ENCODE measurements at places on chromosomes 5 and 9.
A peak's percentile ranks its signal among the peaks of the same experiment; 100 is the strongest.

DNA sequence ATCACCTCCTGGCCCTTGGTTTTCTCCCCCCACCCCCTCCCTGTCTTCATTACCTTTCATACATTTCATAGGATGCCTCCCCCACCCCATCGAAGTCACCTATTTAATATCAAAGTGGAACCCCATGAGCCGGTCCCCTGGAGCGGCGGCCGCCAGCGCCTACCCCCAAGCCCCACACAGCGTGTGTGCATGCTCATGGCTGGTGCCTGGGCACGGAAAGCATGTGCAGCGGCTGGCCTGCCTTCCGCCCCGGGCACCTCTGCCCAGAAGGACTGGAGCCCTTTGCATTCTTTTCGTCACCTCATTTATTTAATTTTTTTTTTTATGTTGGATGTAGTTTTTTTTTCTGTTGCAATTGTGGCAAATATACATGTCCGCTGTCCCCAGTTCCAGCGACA, 116.2 kb downstream of the WNK2 start:
- no peak for DNase-seq

- DNase-seq, result peak; percentile 22
Measured at GRCh38 chr9:123337971-123338370, 18.0 kb upstream of the CRB2 start.

DNA sequence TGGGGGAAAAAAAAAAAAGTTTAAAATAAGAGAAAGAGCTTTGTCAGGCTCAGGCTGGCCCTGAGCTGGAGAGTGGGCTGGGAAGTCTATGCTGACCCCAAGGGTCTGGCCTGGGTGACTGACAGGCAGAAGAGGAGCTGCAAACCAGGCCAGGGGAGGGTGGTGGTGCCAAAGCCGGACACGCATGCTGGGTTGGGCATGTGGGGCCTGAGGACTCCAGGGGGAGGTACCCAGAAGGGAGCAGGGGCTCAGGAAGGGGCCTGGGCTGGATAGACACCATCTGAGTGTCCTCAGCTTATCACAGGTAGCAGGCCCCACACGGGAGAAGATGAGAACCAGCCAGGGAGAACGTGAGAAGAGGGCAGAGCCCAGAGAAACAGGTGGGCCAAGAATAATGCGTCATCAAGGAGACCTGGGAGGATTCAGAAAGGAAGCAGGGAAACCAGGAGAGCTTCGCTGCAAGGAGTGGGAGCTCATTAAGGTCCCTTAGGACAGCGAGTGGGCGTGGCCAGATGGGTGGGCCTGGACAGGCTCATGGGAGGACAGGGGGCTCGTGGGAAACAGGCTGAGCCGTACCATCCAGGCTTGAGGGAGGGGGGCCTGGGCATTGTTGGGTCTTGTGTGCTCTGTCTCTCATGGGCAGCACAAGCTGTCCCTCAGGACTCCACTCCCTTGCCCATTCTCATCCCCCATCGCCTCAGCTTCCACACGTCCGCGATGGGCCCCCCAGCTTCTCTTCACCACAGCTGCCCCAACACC, 16.0 kb downstream of the TMOD1 start:
- DNase-seq, result no peak

- no peak for DNase-seq
Measured at GRCh38 chr5:95554331-95554646, 488 bp downstream of the SKIC3 start.

DNA sequence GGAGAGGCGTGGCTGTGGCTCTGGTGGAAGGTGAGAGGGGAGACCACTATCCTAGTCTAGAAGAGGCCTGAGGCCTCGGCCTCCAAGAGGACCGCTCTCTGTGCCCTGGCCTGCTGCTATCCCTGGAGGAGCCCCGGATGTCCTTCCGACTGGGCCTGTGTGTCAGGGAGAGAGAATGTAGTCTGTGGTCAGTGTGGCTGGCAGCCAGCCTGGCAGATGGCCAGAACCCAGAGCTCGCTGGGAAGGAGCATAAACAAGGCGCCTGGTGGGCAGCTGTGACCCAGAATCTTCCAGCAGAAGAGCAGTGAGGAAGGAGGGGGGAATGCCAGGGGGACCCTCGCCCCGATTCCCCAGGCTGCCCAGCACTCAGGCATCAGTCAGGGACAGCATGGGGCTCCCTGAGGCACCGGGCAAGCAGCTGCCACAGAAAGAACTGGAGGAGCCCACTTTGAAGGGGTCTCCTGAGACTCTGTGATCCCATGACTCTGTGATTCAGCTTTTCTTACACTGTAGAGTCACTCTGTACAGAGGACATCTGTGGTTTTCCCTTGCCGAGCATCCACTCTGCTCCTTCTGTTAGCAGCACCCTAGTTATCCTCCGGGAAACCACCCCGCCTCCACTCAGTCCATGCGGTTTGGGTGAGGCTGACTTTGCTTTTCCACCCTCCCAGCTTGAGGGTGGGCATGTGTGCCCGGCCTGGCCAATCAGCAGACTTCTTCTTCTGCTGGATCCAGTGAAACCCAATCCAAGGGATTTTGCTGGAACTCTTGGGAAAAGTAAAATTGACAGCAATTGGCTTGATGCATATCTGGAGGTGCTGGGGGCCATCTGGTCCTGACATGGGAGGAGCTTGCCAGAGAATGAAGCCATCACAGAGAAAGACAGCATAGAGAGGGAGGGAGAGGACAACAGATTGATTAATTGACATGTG, 46.2 kb upstream of the PWWP2A start:
- no peak for DNase-seq

- no peak for DNase-seq
Measured at GRCh38 chr5:94700592-94700991, 82.1 kb downstream of the SLF1 start.

- no peak for DNase-seq
Measured at GRCh38 chr5:6633469-6634245, 417 bp downstream of the SRD5A1 start.

- DNase-seq, result no peak
Measured at GRCh38 chr5:173315495-173316338, 12.5 kb downstream of the STC2 start.

DNA sequence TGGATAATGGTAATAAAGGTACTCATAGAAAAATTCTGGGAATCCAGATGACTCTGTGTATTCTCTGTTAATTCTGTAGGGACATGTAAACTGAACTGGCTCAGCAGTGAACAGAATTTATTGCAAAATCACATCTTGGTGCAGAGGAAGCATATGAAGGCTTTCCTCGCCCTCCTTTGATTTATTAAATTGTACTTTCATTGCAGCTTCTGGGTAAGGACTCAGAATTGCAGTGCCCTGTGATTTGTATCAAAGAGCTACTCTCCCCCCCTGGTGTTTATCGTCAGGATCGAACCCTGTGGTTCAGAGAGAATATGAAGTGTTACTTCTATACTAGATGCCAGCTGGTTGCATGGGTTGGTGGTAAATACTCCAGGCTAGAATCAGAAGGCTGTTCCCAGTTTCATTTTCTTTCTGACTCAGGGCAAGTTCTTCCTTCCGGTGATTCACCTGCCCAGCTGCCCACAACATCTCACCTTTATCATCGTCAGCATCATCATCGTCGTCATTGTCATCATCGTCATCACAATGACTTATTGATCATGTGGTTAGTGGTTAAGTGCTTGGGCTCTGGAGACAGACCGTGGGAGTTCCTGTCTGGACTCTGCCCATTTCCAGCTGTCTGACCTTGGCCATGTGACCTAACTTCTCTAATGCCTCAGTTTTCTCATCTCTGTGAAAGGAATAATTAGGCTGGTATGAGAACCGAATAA, 238.8 kb downstream of the ARHGAP26 start:
- DNase-seq, result peak; percentile 85

DNA sequence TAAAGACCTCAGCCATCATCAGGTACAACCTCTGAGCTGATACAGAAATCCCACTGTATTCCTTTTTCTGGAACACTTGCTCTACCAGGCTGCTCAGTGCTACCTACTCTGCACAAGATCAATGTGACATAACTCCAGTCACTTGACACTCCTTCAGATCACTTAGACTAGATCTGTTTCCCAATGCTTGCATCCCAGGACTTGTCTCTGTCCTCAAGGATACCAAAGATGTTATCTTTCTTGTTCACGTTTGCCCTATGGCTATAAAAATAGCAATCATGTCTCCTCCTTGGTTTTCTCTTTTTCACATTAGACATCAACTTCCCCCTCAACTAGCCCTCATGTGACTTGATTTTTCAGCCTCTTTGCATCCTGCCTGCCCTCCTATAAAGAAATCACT, 188.1 kb upstream of the PTGER4 start:
- DNase-seq, result no peak

GRCh38 chr9:706073-706472, 135.4 kb upstream of the DMRT1 start:
- no peak for DNase-seq

GRCh38 chr9:95366731-95367325, 49.3 kb upstream of the FANCC start:
- no peak for DNase-seq

GRCh38 chr9:101165131-101165530, 136.6 kb downstream of the PLPPR1 start:
- no peak for DNase-seq

DNA sequence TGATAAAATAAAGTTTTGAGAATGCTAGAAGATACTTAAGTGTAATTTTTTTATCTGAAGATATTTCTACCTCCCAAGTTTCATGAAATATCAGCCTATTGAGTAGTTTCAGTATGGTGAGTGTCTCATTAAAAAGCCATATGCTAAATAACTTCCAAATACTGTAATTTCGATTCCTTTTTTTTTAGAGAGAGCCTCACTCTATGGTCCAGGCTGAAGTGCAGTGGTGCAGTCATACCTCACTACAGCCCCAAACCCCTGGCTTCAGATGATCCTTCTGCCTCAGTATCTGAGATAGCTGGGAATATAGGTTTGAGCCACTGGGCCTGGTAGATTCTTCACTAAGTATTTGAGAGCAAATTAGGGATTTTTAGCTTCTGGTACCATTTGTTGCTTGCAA, 24.5 kb downstream of the CDC42SE2 start:
- DNase-seq, result no peak

GRCh38 chr9:13369431-13369830, 89.9 kb upstream of the MPDZ start:
- DNase-seq, result no peak

- DNase-seq, result no peak
Measured at GRCh38 chr5:157387683-157388093, 72.3 kb upstream of the NIPAL4 start.

GRCh38 chr9:17532461-17532860, 46.4 kb upstream of the SH3GL2 start:
- no peak for DNase-seq

DNA sequence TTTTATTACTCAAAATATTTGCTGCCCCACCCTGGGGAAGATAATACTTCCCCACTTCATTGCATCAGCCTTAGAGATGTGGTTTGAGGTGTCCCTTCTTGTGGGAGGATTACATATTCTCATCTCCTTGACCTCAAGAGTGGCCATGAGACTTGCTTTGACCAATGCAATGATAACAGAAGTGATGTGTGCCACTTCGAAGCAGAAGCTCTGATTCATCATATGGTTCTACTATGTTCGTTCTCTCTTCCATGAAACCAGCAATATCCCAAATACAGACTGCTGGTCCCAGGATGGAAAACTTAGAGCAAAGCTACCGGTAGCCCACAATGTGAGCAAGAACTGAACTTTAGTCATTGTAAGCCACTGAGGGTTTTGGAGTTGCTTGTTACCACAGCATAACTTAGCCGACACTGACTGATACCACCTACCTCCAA, 92.0 kb downstream of the THBS4 start:
- DNase-seq, result peak; percentile 34

DNA sequence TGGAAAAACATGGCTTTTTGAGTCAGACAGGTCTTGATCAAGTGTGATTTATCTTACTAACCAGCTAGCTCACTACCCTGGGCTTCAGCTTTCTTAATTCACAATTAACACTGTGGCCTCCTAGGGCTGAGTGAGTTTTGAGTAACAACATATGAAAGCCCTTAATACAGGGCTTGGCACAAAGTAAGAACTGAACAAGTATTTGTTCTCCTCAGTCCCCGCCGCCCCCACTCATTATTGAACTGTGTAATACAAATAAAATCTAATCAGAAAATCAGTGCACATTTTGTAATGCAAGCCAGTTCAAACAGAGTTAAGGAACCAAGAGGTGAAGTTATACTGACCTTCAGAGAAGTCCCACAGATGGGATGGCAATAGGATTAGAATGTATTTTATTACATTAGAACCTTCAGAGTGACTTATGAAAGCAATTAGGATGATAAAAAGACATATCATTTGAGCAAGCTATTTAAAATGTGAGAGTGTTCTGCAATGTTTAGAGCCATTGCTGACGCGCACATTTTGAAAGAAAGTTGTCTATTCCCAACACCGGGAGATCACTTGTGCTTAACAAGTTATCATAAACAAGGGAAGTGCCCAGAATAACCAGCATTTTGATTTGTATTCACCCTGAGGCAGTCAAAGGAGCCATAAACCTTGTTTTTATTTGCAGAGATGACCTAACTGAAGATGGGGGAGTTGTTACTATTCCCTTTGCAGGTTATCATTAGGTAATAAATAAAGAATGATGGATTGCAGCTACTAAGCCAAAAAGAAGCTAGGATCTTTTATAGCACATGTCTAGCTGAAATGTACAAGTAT, 19.4 kb downstream of the ADAMTS16 start:
- DNase-seq, result no peak

DNA sequence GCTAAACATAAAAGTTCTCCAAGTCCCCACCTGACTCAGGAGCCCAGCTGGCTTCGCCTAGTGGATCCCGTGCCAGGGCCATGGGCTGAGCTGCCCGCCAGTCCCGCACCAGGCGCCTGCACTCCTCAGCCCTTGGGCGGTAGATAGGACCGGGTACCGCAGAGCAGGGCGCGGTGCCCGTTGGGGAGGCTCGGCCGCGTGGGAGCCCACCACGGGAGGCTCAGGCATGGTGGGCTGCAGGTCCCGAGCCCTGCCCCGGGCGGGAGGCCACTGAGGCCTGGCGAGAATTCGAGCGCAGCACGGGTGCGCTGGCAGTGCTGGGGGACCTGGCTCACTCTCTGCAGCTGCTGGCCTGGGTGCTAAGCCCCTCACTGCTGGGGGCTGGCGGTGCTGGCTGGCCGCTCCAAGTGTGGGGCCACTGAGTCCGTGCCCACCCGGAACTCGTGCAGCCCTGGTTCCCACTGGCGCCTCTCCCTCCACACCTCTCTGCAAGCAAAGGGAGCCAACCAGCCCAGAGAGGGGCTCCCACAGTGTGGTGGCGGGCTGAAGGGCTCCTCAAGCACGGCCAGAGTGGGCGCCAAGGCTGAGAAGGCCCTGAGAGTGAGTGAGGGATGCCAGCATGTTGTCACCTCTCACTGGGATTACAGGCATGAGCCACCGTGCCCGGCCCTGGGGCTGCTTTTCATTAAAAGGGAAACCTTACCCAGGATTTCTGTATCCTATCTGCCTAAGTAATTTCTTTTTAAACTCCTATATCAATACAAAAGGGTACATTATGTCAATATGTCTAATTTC, 9.7 kb upstream of the SPZ1 start:
- DNase-seq, result no peak

- DNase-seq, result no peak
Measured at GRCh38 chr5:16854351-16854750, 81.7 kb downstream of the MYO10 start.

GRCh38 chr5:68215898-68216244, 315 bp downstream of the PIK3R1 start:
- DNase-seq, result no peak

DNA sequence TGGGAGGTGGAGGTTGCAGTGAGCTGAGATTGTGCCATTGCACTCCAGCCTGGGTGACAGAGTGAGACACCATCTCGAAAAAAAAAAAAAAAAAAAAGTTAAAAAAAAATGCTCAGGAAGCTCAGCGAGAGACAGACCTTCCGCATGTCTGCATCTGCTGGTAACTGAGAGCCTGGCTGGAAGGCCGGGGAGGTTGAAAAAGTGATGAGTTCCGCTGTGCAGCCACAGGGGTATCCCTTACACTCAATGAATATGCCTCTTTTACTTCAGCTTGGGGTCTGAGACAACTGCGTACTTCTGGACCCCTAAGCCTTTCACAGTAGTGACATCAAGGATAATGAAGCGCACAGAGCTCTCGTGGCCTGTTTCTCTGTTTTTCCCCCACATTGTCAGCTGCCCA, 179.9 kb upstream of the KLF4 start:
- no peak for DNase-seq
